NCI-H2107 (cell line): ENCODE measurements at places on chromosomes 1 and 21.

DNA sequence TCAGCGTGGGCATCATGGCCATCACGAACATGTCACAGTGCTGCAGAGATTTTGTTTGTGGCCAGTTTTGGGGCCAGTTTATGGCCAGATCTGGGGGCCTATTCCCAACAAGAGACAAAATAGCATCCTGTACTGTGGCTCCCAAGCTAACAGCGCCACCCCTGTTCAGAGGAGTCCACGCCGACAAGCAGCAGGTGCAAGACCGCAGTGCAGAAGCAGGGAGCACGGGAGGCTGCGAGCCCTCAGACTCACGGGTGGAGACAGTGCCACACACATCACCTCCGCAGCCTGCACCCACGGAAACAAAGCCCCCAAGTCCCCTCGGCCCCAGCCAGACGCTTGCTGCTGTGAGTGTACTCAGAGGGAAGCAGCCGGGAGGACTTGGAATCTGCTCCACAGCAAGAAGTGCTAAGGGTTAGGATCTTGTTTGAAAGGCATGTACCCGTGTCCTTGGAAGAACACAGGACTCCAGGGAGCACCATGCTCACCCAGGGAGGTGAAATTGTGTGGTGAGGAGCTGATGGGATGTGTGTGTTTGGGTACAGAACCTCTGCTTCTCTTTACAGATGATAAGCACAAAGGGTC, 7.1 kb downstream of the TCP10L start:
- DNase-seq = no peak

DNA sequence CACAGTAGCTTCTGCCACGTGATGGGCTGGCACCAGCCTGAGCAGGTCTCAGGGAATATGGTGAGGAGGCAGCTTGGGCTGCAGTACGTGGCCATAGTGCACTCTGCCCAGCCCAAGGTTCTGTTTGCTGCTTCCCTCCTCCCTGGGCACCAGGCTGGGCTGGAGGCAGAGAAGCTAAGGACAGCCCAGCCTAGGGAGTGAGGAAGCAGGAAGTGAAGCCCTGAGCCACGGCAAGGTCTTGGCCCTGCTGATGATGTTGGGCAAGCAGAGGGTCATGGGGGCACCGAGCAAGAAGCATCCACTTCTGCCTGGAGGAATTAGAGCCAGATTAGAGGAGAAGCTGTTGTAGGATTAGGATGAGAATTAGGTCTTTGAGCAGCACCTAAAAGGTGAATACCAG, 326.7 kb upstream of the VAMP3 start:
- DNase-seq = no peak

DNA sequence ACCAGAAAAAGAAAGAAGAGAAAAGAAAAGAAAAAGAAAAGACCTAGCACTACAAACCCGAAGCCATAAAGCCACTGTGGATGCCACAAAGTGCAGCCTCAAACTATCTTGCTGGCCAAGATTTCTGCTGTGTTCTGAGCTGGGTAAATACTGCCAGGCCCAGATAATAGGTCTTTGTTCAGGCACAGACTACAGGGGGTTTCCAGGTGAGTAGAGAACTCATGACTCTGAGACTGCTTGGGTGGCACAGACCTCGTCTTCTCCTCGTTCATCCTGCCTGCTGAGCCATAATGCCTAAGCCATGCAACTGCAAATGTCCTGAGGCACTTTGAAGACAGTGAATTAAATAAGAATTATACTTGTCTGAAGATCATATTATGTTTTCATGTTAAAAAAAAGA, 651.8 kb downstream of the LMO4 start:
- DNase-seq = no peak

DNA sequence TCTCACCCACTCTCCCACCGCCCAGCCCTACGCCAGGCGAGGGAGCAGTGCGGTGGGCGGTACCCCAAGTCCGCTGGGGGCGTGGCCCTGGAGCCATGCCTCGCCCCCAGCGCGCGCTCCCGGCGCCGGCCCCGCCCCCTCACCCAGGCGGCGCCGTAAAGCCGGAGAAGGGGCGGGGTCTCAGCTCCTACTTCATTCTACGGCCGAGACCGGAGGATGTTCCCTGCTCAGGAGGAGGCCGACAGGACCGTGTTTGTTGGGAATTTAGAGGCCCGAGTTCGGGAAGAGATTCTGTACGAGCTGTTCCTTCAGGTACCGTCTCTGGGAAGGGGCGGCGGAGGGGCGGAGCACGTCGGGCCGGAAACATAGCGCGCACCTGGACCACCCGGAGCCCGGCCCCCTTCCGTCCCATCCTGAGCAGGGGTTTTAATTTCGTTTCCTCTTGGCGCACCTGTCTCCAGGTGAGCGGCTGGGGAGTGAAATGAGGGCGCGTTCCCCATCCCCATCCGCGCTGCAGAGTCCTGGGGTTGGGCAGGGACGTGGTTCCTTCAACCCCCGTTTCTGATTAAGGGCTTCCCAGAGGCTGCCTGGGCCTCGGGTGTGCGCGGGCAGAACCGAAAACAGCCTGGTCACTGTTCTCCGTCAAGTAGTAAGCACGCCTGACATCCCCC, at the start of gene RBM11:
Gene RBM11 (plus strand): TSS at position 187 of the 671 bp plus-strand sequence. CDS start 30 bp downstream, at position 217.
- DNase-seq = peak; percentile 25

- DNase-seq = no peak
Measured at GRCh38 chr21:46366561-46366960, 42.6 kb downstream of the PCNT start.

GRCh38 chr1:175690915-175691314, 52.5 kb downstream of the TNR start:
- no peak for DNase-seq

DNA sequence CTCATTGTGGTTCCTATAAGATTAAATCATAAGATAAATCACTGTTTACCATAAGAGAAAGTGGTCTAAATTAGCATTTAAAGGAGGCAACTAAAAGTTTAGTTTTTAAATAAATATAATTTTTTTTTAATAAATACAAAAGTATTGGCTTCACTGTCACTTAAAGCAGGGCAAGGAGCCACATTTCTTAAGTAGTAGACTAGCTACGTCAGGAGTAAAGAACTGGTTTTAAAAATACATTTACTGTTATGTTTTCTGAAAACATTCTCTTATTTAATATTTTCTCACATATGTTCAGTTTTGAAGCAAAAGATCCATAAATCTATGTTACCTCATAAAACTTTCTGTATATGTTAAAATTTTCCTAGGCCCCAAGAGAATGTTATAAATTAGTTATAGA, 2.2 kb downstream of the ANGPTL1 start:
- DNase-seq = no peak

DNA sequence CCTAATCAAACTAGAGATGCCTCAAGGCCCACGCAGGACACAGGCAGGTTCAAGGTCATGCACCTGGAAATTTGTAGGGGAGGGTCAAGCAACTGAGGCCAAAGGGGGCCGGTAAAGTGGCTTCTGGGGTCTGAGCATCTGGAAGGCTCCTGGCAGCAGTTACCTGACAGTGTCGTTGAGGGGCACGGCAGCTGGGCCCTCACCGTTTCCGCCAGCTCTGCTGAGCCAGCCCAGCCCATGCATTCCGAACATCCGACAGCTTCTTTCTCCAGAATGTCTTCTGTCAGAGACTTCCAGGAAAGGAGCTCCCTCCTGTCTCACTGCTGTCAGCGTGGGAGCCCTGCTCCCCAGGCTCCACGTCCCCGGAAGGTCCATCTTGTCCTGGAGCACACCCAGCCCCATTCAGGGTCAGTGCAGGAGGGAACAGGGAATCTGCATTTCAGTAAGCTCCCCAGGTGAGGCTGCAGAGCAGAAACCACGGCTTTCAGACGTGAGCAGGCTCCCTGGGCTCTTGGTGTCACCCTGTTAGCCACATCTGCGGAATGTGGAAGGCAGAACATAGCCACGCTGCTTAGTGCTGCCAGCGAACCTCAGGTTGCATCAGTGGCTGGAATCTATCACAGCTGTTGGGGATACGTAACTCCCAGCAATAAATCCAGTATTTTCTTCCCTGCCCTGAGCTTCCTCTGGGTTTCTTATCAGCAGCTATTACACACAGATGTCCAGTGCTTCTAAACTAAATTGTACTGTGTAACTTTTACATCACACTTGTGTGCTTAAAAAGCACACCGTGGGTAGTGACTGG, 36.3 kb upstream of the FAM3B start:
- DNase-seq = no peak

DNA sequence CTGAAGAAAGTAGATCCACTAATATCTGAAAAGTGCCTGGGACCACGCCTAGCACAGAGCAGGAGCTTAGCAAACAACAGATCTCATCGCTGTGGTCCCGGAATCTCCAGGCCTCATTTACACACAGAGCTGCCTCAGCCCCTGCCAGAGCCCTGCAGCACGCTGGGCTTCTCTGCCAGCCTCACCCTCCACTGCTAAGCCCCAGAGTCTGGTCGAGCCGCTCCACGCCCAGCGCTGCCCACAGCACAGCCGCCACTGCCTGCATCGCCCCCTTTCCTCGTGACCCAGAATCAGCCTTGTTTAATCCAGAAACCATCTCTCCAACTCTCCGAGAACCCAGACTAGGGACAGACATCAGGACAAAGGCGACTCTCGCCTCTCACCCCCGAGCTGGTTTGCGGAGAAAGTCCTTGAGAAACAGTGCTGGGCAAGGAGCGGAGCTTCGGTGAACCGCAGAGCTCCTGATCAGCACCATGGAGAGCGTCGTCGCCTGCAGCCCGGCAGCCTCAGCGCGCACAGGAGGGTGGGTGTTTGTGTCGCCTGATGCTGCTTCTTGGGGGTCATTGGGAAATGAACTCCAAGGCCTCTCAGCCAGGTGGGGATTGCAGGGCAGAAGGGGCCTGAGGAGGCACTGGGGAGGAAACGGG, 145.1 kb downstream of the NPHP4 start:
- DNase-seq = no peak

DNA sequence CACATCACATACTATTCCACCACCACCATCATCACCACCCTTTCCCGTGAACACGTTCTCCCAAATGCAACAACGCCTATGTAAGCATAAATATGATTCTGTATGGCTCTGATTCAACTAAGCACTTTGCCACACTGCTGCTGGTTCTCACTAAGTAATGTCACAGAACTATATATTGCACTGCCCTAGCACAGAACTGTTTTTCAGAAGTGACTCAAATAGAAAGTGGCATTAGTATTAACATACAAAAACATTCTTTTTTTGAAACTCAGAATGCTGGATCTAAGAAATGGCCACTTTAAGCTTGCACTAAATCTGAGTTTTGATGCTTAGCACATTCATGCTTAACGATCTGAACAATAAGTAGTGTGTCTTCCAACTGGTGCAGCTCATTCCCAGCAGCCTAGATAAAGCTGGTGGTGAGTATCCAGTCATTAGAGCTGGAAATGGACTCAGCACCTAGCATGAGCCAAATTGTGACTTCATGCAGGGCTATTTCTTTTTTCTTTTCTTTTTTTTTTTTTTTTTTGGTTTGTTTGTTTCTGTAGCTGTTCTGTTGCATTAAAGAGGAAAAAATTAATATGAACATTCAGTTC, 46.2 kb upstream of the ZC3H11B start:
- peak; percentile 24 for DNase-seq

- no peak for DNase-seq
Measured at GRCh38 chr1:242448910-242449645, 75.4 kb downstream of the PLD5 start.

- no peak for DNase-seq
Measured at GRCh38 chr1:214991691-214992315, 90.7 kb upstream of the KCNK2 start.

- no peak for DNase-seq
Measured at GRCh38 chr1:117576236-117576635, 29.6 kb upstream of the TENT5C start.

DNA sequence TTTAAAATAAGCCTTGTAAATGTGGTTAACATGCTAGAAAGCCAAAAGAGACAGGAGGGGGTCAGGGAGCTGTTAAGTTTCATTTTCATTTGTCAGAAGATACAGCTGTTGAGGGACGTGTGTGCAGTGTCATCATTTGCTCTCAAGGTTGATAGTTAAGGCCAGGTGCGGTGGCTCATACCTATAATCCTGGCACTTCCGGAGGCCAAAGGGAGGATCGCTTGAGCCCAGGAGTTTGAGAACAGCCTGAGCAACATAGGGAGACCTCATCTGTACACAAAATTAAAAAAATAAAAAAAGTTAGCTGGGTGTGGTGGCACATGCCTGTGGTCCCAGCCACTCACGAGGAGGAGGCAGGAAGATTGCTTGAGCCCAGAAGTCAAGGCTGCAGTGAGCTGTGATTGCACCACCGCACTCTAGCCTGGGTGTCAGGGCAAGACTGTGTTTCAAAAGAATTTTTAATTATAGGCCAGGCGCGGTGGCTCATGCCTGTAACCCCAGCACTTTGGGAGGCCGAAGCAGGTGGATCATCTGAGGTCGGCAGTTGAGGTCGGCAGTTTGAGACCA, 22.7 kb downstream of the ZBTB8OS start:
- no peak for DNase-seq

GRCh38 chr1:203151362-203152157, 24.0 kb downstream of the ADORA1 start:
- DNase-seq = no peak

DNA sequence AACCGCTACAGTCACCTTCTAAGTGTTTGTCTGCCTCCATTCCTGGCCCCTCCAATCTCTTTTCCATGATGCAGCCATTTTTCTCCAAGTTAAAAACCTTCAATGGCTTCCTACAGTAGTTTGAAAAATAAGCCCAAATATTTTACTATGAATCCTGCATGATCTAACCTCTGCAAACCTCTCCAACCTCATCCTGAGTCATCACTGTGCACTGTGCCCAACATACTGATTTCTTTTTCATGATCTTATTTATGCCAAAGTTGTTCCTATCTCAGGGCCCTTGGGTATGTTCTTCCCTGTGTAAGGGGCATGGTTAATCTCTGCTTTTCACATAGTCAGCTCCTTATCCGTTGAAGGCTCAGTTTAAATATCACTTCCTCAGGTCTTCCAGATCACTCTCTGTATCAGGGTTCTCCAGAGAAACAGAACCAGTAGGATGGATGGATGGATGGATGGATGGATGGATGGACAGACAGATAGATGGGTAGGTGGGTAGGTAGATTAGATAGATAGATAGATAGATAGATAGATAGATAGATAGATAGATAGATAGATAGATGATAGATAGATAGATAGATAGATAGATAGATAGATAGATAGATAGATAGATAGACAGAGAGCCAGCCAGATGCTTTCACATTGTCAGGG, 18.1 kb upstream of the PTPN14 start:
- DNase-seq = no peak

DNA sequence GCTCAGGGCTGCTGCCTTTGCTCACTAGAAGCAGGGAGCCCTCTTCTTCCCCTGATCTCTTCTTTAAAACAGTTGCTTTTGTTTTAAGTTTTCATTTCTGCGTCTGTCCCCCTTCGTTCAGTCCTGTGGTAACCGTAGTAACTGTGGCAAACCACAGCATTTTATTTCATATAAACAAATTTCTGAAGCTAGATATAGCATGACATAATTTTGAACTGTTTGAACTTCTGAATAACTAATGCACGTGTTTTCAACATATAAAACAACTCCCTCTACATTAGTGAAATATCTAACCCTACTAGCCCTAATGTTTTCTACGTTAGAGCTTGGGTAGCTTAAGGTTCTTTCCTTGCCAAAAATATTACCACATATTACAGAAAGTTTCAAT, 104.6 kb downstream of the DISP1 start:
- DNase-seq = no peak

DNA sequence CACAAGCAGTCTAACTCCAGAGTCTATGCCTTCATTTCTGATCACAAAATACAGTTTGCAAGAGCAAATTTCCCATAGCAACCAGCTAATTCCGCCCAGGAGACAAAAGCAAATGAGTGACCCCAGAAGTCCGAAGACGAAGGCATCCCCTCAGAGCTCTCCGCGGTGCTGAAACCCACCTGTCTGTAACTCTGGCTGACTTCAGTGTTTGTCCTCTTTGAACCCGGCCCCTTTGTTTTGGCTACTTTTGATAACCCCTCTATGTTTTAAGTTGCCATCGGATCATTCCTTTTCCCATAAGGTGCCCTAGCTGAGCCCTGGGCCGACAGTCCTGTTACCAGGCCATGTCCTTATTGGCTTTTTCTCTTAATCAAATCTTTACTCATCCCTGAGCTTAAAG, 515.8 kb downstream of the PTPRU start:
- DNase-seq = no peak
